ENCODE measurements at places on chromosomes 1 and 21. TPM values are rescaled to one million over a fixed set of nuclear protein-coding genes. Genes with fewer than 3 reads are reported as not detected.

The FCGR1A gene
- not detected for total RNA-seq

The ETV3L gene
- total RNA-seq = not detected

The CRNN gene
- not detected for total RNA-seq

The ZNF695 gene
- total RNA-seq = 2.5 TPM

The CREG1 gene
- 91.2 TPM for total RNA-seq

The TFF3 gene
- not detected for total RNA-seq

The C21orf91 gene
- 2.1 TPM for total RNA-seq

The COL9A2 gene
- total RNA-seq = 0.20 TPM

The CCDC30 gene
- total RNA-seq = 0.76 TPM

The GCSAML gene
- not detected for total RNA-seq

The F13B gene
- total RNA-seq = 0.08 TPM

The OR2L2 gene
- not detected for total RNA-seq

The LHX8 gene
- 1.3 TPM for total RNA-seq

The SLC30A2 gene
- total RNA-seq = 0.43 TPM

The MFSD2A gene
- 7.0 TPM for total RNA-seq

The CELA3A gene
- total RNA-seq = not detected

The TRIM46 gene
- total RNA-seq = 2.9 TPM

The FHL3 gene
- 9.9 TPM for total RNA-seq

The LRRC38 gene
- total RNA-seq = not detected

The CLEC20A gene
- total RNA-seq = not detected

The EPHA2 gene
- total RNA-seq = 123 TPM

The HHIPL2 gene
- total RNA-seq = 9.2 TPM

The SELE gene
- not detected for total RNA-seq

The IL22RA1 gene
- total RNA-seq = 7.3 TPM

The DPT gene
- total RNA-seq = not detected

The KRTAP19-1 gene
- not detected for total RNA-seq

The TFF2 gene
- not detected for total RNA-seq

The SAMD11 gene
- 16.2 TPM for total RNA-seq

The CHML gene
- total RNA-seq = 8.5 TPM

The OR2G6 gene
- not detected for total RNA-seq

The KRTAP21-1 gene
- total RNA-seq = not detected

The TGFB2 gene
- total RNA-seq = 12.3 TPM

The SLC45A1 gene
- total RNA-seq = 7.2 TPM

The HP1BP3 gene
- 166 TPM for total RNA-seq

The AVPR1B gene
- total RNA-seq = not detected

The ATP1A4 gene
- total RNA-seq = not detected

The SNRPE gene
- 152 TPM for total RNA-seq

The GREM2 gene
- 0.07 TPM for total RNA-seq

The DDX20 gene
- total RNA-seq = 8.7 TPM

The OLFM3 gene
- total RNA-seq = not detected

The KCNK1 gene
- 20.4 TPM for total RNA-seq

The OR6F1 gene
- not detected for total RNA-seq

Data from A549 treated with Hydrocortisone at 1 μM for 4 hours (cell line).